Stimulated activated naive B cell treated with anti-CD40 and anti-IgM and Interleukin-4, amounts not matched to agents 10 μg/mL and 1 μg/mL and 100 μg/mL, for 72 hours (primary cell): ENCODE measurements at places on chromosomes 4 and X.

GRCh38 chr4:62771983-62772557 is 1571.9 kb downstream of the ADGRL3 start:
- DNase-seq: no peak

GRCh38 chr4:152668338-152668964 is 11.3 kb downstream of the TMEM154 start:
- no peak for DNase-seq

DNA sequence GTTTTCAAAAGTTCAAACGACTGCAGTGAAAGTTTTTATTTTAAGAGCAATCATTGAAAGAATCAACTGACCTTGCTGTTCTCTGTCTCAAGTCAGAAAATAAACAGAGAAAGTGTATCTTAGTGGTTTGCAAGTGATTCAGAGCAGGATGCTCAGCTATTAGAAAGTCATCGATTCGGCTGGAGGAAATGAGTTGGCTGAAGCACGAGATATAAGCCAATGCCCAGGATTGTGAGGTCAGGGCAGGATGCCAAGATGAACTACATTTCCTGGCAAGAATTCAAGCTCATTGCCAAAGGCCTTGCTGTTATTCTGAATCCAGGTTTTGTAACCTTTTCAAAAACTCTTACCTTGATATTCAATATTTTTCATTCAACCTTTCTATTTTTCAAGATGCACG is 541.4 kb upstream of the BOD1L1 start:
- no peak for DNase-seq

GRCh38 chr4:156442912-156443311 is 489.2 kb upstream of the CTSO start:
- DNase-seq: no peak

GRCh38 chr4:71396382-71396781 is 57.6 kb downstream of the SLC4A4 start:
- DNase-seq: no peak

- DNase-seq: peak; percentile 24
These were observed 806 bp upstream of the CD99L2 start for GRCh38 chrX:150899191-150899757.

- no peak for DNase-seq
These were observed 142.4 kb upstream of the GLRA2 start for GRCh38 chrX:14386981-14387380.

DNA sequence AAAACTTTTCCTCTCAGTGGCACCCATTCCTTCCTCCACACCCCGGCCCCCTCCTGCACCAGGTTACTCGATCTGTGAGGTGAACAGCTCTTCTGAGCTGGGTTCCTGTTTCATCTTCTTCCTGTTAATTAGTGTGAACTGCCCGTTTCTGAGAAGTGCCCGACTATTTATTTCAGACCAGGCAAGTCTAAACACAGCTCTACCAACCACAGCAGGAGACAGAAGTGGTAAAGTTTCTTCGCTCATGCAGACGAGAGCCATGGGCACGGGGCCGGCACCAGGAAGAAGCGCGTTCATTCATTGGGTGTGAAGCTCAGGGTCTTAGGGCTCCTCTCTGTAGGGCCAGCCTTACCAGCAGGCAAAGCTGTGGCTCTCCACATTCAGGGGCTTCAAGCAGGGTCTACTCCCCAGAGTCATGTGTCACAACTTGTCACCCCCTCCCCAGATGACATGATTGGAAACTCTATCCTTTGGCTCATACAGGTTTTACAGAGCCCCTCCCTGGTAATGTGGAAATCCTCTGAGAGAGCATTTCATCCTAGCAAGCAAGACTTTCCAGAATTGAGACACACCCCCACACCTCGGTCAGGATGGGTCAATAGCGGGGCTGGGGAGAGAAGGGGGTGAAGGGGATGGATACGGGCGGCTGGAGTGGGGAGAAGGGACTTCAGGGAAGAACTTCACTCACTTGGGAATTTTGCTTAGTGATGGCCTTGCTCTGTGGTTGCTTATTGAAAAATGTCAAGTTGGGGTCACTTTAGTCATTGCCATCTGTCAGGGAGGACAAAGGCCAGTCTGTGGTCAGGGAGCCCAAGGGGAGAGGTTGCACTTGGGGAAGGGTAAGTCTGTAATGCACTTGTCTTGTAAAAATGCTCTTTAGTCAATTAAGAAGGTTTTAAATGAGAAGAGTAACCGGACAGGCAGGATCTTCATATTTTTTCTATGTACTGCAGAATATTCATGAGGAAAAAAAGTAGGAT is 121.6 kb upstream of the TRIM2 start:
- DNase-seq: peak; percentile 4

DNA sequence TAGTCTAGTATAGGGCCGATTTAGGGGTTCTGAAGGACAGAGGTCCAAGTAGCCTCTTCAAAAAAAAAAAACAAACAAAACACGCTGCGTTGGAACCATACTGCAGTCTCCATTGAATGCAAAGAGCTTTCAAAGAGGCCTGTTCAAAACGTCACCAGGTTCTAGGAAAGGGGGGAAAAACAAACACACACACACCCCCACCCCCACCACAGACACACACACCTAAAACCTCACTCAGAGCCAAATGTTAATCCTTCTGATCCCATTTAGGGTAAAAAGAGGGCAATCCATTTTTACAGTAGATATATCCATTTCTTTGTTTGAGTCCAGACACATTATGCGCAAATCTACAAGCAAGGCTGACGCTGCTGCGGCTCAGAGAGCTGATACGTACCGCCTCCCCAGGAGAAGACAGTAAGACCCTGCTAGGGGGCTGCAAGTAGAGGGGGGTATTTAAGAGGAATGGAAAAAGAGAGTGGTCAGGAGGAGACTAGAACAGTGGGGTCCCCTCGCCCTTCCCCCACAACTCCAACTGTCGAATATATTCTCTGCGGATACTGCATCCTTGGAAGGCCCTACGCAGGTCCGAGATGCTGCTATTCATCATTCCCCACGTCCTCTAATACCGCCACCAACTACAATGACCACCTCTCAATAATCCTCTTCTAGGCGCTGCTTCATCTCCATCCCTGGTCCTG is 1.3 kb downstream of the NKRF start:
- no peak for DNase-seq

DNA sequence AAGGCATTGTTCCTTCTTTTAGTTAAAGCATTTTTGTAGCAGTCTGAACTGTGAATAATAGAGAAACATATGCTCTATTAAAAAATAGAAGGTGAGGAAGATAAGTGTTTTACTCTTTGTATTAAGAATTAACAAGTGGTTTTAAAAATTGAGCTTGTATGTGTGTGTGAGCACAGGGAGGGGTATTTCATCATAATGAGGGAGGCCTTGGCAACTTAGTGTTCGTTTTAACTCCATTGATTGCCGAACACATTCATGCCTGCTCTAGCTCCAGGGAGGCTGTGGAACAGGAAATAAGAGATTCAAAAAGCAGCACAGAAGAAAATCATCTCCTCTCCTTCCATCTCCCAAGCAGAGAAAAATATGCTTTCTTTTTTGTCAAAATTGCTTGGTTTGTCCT is 14.8 kb downstream of the SHROOM3 start:
- no peak for DNase-seq

- DNase-seq: no peak
These were observed 33.8 kb downstream of the CEP44 start for GRCh38 chr4:174317531-174317930.

DNA sequence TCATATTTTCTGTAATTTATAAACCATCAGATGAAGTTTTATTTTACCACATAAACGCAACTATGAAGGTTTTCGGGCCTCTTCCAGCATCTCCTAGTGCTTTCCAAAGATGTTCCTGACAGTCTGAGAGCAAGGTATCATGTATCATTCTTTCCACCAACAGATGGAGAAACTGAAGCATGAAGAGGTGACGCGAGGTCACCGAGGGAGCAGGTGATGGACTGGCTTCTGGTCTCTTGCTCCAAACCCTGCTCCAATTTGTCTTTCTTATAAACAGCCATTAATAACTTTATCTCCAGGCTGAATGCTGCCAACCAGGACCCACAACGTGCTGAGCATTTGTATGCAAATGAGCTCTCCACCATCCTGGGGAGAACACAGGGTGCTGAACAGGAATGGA is 86.3 kb upstream of the MAML3 start:
- DNase-seq: no peak

DNA sequence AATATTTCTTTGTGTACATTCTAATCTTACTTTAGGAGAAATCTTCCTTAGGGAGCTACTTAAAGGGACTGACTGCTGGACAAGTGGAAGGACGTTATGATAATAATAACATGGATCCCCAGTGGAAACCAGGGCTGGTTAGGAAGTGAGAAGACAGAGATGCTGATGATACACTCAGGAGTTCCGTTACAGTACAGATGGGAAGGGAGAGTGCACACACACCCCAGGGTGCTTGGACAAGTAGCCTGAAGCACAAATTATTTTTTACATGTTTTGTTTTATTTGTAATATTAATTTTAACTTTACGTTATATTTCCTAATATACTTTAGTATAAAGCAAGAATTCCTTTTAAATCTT is 84.1 kb downstream of the BMPR1B start:
- DNase-seq: no peak

GRCh38 chr4:122836941-122837340 is 10.3 kb downstream of the FGF2 start:
- DNase-seq: no peak

DNA sequence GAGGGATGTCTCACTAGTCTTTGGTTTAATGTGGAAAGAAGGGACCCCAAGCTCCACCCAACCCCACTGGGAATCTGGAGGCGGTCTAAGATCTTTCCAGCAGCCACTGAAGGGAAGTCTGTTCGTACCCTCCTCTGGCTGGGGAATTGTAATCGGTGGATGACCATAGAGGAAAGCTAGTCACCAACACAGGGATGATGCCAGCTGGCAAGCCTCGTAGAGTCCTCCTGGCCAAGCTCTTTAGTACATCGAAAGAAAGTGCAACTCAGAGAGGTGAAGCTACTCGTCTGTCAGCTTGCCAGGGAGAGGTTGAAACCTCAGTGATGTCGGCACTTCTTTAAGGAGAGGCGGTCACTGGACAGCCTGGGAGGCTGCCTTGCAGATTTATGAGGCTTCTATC is 58.7 kb downstream of the MAMLD1 start:
- DNase-seq: no peak

GRCh38 chr4:76725039-76725438 is 172.9 kb downstream of the SOWAHB start:
- no peak for DNase-seq

DNA sequence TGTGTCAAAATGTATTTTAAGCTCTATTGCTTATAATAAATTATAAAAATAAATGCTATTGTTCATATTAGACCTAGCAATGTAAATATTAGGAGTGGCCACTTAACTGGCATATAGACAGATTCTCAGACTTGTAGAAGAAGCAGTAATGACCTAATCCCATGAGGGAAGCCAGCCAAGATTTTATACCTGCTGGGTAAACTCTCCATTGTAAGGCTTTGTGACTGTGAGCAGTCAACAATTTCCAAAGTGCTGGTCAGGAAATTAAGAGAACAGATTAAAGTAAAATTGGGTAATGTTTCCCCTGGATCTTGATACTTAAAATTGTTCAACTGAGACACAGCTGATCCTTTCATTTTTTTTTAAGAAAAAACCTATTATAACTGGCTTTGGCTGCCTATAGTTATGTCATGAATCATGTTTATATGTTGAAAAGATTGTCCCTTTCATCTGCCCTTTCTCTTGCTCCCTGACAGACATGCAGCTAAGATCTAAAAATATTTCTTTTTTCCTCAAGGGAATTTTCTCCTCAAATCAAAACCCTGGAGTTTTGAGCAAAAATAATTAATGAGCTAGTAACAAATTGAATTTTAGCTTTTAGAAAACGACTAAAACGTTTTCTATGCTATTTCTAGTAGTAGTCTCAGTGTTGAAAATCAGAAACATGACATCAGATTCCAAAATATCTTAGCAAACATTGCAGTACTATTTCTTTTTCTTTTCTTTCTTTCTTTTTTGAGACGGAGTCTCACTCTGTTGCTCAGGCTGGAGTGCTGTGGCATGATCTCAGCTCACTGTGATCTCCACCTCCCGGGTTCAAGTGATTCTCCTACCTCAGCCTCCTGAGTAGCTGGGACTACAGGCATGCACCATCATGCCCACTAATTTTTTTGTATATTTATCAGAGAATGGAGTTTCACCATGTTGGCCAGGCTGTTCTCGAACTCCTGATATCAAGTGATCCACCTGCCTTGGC is 77.9 kb downstream of the ADGRL3 start:
- DNase-seq: no peak

GRCh38 chrX:21963731-21964405 is 23.4 kb downstream of the SMS start:
- no peak for DNase-seq

DNA sequence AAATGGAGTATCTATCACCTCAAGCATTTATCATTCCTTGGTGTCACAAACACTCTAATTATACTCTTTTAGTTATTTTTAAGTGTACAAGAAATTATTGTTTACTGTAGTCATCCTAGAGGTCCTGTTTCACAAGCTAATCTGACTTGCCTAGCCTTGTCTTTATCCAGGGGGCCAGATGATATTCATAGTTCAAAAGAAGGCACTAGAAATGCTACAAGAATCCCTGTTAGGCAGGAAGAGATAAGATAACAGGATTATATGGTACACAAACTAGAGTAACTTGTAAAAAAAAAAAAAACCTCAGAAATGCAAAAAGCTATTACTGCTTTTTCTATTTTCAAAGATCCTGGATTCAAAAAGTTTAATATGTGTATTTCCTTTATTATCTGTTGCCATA is 95.8 kb downstream of the MBNL3 start:
- no peak for DNase-seq

DNA sequence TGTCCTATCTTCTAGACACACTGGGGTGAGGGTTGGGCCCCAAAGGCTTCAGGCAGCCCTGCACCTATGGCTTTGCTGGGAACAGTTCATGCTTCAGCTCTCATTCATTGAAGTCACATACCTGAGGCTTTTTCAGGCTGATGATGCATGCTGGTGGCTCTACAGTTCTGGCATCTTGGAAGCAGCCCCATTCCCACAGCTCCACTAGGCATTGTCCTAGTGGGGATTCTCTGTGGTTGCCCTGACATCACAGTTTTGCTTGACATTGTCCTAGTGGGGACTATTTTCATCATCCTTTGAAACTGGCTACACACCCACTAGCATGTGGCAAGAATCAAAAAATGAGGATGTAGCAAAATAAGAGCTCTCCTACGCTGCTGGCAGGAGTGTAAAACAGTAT is 37.7 kb upstream of the C4orf17 start:
- DNase-seq: no peak

DNA sequence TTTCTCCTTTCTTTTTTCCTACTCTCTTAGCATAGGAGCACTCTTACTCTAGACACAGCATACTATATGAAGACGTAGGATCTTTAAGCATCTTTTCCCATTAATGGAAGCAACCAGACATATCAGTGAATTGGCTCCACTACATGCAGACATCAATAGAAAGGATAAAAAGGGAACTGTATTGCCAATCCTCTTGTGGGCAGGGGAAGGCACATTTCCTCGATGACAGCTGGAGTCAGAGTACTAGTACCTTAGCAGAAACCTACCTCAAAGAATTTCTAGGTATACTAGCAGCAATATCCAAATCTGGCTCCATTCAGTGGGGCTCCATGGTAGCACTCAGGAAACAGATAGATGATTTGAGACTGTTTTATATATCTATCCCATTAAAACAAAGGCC is 20.1 kb downstream of the CYBB start:
- DNase-seq: no peak

DNA sequence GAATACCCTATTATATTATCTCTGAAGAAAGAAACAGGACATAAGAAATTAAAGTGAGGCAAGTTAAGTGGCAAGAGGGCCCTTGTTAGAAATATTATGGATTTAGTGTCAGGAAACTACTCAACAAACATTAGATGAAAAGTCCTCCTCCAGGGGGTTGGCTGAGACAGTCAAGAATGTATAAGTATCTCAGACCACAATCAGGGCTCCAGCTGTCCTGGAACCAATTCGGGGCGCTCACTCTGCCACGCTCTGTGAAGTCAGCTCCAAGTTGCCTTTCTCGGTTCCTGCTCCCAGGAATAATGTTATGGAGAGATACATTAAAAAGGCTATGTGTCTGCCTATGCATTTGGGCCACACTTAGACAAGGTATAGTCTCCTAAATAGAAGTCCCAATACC is 73.3 kb downstream of the RASGEF1B start:
- no peak for DNase-seq
